Heart right ventricle (tissue), 16 donors: ENCODE measurements at places on chromosomes 2 and 18.

- no peaks in the 10 kb centered on the region for H3K27me3 ChIP-seq
- DNase-seq = no peak
- H3K36me3 ChIP-seq = no peaks in the 10 kb centered on the region
- no peak overlapping the region for H3K27ac ChIP-seq
- no peaks in the 10 kb centered on the region for H3K4me1 ChIP-seq
These were observed 31.8 kb upstream of the CAVIN2 start for GRCh38 chr2:191878548-191879279.

DNA sequence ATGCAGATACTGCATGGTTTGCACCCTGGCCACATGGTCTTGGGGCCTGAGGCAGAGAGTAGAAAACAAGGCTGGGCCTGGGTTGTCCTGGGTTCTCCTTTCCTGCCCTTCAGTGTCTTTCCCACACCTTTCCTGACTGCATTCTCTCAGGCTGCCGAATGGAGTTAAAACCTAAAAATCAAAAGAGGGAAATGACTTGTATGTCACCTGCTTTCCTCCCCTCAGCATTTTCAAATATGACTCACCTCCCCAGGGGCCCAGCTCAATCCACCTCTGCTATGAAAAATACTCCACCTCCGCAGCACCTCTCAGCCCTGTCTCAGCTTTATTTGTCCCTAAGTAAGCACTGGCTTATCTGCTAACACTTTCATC lies 457.8 kb upstream of the MEX3C start:
- H3K4me3 ChIP-seq = no peak overlapping the region
- no peak for DNase-seq
- H3K27me3 ChIP-seq = peaks cover 20% of the 10 kb centered on the region
- H3K36me3 ChIP-seq = no peaks in the 10 kb centered on the region

DNA sequence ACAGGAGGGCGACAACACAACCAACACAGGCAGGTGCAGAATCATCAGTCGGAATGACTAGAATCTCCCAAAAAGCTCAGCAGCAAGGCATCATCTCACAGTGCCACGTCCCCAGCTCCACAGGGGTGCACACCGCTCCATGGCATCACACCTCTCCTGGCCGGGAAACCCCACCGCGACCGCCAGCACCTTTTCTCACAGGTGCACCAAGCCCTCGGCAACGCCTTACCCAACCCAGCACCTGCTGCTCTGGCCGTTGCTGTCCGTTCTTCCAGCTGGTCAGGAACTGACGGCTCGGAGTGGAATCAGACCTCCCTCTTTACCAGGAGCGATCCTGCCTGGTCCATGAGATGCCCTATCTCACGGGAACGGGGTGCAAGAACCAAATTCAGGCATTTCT lies 61.3 kb downstream of the ZNF516 start:
- H3K27me3 ChIP-seq = no peaks in the 10 kb centered on the region
- H3K36me3 ChIP-seq = peaks cover 22% of the 10 kb centered on the region
- no peak overlapping the region for H3K27ac ChIP-seq

DNA sequence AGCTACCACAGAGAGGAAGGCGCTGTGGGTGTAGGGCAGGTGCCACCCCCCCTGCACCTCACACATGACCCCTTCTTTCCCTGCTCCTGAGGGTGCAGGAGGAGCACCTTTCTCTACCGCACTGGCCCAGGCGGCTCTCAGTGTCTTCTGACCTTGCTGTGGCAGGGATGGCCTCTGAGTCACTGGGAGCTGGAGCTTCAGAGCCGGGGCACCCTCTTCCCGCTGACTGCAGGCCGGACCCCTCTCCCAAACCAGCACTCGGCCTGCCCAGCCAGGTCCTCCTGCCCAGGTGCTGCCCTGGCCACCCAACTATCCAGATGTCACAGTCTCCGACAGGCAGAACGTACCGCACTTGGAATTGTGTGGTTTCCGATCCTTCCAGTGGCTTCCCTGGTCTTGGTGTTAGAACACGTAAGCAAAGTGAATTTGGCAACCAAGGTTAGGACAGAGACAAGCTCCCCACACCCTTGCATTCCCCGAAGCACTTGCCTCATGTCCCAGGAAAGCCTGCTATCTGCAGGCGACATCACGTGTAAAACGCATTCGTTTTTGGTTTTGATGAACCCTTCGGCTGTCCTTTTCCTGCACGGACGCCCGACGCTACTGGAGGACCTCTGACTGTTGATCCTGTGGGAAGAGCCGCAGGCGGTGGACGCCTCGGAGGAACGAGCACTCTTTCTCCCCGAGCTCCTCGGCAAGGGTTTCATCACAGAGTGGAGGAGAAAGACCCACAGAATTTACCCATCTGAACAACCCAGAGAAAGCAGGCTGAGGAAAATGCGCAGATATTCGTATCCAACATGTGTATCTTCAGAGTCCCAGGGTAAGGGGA lies 24.7 kb upstream of the KCNG2 start:
- peaks cover 37% of the 10 kb centered on the region for H3K27me3 ChIP-seq
- H3K36me3 ChIP-seq = no peaks in the 10 kb centered on the region
- no peak for DNase-seq
- H3K4me3 ChIP-seq = no peak overlapping the region
- no peak overlapping the region for H3K27ac ChIP-seq
